ENCODE measurements at places on chromosomes 7 and 10. TPM values are rescaled to one million over a fixed set of nuclear protein-coding genes. Genes with fewer than 3 reads are reported as not detected.

The CC2D2B gene
- 3.1 TPM for total RNA-seq

The MYH16 gene
- total RNA-seq = not detected

The VSTM4 gene
- total RNA-seq = not detected

The CDC14C gene
- not detected for total RNA-seq

The FEZF1 gene
- total RNA-seq = not detected

The SOSTDC1 gene
- total RNA-seq = not detected

The CSTF2T gene
- 30.2 TPM for total RNA-seq

The ARMS2 gene
- not detected for total RNA-seq

The OR6B1 gene
- total RNA-seq = not detected

The HPS1 gene
- total RNA-seq = 88.5 TPM

The LIPK gene
- not detected for total RNA-seq
